ENCODE measurements at places on chromosomes 7 and 10. TPM values are rescaled to one million over a fixed set of nuclear protein-coding genes. Genes with fewer than 3 reads are reported as not detected.

CFAP70 gene
- total RNA-seq, result 1.6 TPM

ZCWPW1 gene
- total RNA-seq, result 3.5 TPM

KCNH2 gene
- total RNA-seq, result 27.3 TPM

ENTPD1 gene
- 62.5 TPM for total RNA-seq

ATAD1 gene
- total RNA-seq, result 45.3 TPM

BTBD16 gene
- total RNA-seq, result not detected

FZD1 gene
- 25.4 TPM for total RNA-seq

ZNF365 gene
- 0.23 TPM for total RNA-seq

KIAA1549 gene
- 1.4 TPM for total RNA-seq

XPNPEP1 gene
- total RNA-seq, result 69.5 TPM

H2BK1 gene
- not detected for total RNA-seq

UTF1 gene
- not detected for total RNA-seq

NANOS1 gene
- 1.8 TPM for total RNA-seq

SPDYE1 gene
- not detected for total RNA-seq

HPSE2 gene
- total RNA-seq, result not detected

CAV1 gene
- 226 TPM for total RNA-seq

PLEKHS1 gene
- total RNA-seq, result not detected

WNT8B gene
- total RNA-seq, result not detected

FKBP9 gene
- 163 TPM for total RNA-seq

SCIN gene
- 0.79 TPM for total RNA-seq

TNS3 gene
- 64.8 TPM for total RNA-seq

KEL gene
- 0.67 TPM for total RNA-seq

IPMK gene
- 5.0 TPM for total RNA-seq

DTX2 gene
- 24.6 TPM for total RNA-seq

TAS2R41 gene
- total RNA-seq, result 0.81 TPM

EBF3 gene
- 8.7 TPM for total RNA-seq

LRRN3 gene
- total RNA-seq, result 1.3 TPM

GPR85 gene
- 1.2 TPM for total RNA-seq

NT5C2 gene
- 50.4 TPM for total RNA-seq

CYP3A5 gene
- total RNA-seq, result 0.62 TPM

SORBS1 gene
- 1,013 TPM for total RNA-seq

GPR146 gene
- 9.4 TPM for total RNA-seq

TRUB1 gene
- total RNA-seq, result 9.8 TPM

SLC13A1 gene
- not detected for total RNA-seq

HMX2 gene
- not detected for total RNA-seq

CREB3L2 gene
- 129 TPM for total RNA-seq

ATXN7L1 gene
- total RNA-seq, result 9.7 TPM
